ENCODE measurements at places on chromosomes 13 and 19.
A peak's percentile ranks its signal among the peaks of the same experiment; 100 is the strongest.

GRCh38 chr19:45117167-45117594, 24.2 kb downstream of the PPP1R37 start:
- no peak overlapping the region for H3K4me3 ChIP-seq
- no peak for DNase-seq
- no peak overlapping the region for H3K27ac ChIP-seq
- H3K27me3 ChIP-seq: peaks cover 10% of the 10 kb centered on the region
- peaks cover 16% of the 10 kb centered on the region for H3K4me1 ChIP-seq
- peaks cover 10% of the 10 kb centered on the region for H3K36me3 ChIP-seq

DNA sequence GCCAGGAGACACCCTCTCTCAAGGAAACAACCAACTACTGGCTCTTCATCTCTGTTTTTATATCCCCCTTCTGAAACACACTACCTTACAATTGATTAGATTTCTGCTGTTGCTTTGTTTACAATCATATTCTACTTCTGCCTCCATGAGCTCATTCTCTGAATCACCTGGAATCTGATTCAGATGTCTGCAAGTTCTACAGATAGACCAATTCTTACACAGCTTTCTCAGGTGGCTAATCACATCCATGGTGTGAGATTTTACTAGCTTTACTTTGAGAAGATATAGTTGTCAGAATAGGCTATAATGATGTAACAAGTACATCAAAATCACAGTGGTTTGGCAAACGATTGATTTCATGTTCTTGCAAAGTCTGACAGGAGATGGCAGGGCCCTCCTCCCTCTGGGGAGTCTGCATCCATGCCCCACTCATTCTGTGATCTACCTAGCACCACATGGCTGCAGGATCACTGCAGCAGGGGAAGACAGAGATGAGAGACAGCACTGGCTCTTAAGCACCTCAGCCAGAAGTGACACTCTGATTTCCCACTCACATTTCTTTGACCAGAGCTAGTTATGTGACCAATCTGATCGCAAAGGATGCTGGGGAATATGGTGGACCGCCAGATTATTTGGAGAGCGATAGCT, 243.7 kb downstream of the FOXO1 start:
- H3K27ac ChIP-seq: no peak overlapping the region
- H3K4me3 ChIP-seq: no peak overlapping the region
- H3K36me3 ChIP-seq: no peaks in the 10 kb centered on the region
- DNase-seq: no peak

GRCh38 chr13:101205408-101205807, 210.9 kb downstream of the NALCN start:
- H3K27me3 ChIP-seq: no peaks in the 10 kb centered on the region
- no peak for DNase-seq
- H3K27ac ChIP-seq: no peak overlapping the region
- no peaks in the 10 kb centered on the region for H3K36me3 ChIP-seq
- H3K4me1 ChIP-seq: no peaks in the 10 kb centered on the region
- H3K4me3 ChIP-seq: no peak overlapping the region

- DNase-seq: no peak
- no peak overlapping the region for H3K4me3 ChIP-seq
- H3K4me1 ChIP-seq: peaks cover 19% of the 10 kb centered on the region
- H3K27me3 ChIP-seq: no peaks in the 10 kb centered on the region
Observed at GRCh38 chr13:73828811-73829210, 305.4 kb downstream of the KLF12 start.

DNA sequence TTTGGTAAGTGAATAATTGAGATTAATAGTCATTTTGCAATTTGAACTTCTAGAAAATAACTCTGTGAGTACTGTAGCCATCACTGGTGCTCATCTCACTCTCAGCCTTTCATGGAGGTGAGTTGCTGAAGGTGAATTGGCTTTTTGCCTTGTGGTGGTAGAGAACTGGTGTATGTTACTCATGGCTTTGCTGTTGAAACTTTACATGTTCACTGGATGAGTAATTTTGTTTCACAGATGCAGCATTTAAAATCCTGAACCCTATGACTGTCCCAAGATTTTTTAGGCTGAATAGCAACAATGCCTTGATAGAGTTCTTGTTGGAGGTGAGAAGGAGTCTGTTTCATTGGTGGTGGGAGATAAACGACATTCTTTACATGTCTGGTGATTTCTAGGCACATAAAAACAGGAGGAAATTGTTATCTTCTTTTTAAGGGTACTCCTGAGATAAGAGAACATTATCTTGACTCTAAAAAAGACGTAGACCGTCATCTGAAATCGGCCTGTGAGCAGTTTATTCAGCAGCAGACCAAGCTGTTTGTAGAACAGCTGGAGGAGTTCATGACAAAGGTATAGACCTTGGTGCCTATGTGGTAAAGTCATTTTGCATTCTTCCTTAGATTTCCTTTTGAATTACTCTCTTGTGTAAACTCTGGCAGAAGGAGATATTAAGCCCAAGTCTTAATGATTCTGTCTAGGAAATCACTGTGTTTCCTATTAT, 53.9 kb downstream of the COG3 start:
- no peak overlapping the region for H3K4me3 ChIP-seq
- no peaks in the 10 kb centered on the region for H3K27me3 ChIP-seq
- no peak for DNase-seq
- no peak overlapping the region for H3K27ac ChIP-seq

- peak; percentile 77 for DNase-seq
- H3K4me3 ChIP-seq: peak overlapping the region; percentile 51
- peaks cover 6% of the 10 kb centered on the region for H3K4me1 ChIP-seq
- no peak overlapping the region for H3K27ac ChIP-seq
- H3K27me3 ChIP-seq: peaks cover 11% of the 10 kb centered on the region
- peaks cover 6% of the 10 kb centered on the region for H3K36me3 ChIP-seq
Observed at GRCh38 chr19:12884926-12885748, 1.9 kb downstream of the KLF1 start.

DNA sequence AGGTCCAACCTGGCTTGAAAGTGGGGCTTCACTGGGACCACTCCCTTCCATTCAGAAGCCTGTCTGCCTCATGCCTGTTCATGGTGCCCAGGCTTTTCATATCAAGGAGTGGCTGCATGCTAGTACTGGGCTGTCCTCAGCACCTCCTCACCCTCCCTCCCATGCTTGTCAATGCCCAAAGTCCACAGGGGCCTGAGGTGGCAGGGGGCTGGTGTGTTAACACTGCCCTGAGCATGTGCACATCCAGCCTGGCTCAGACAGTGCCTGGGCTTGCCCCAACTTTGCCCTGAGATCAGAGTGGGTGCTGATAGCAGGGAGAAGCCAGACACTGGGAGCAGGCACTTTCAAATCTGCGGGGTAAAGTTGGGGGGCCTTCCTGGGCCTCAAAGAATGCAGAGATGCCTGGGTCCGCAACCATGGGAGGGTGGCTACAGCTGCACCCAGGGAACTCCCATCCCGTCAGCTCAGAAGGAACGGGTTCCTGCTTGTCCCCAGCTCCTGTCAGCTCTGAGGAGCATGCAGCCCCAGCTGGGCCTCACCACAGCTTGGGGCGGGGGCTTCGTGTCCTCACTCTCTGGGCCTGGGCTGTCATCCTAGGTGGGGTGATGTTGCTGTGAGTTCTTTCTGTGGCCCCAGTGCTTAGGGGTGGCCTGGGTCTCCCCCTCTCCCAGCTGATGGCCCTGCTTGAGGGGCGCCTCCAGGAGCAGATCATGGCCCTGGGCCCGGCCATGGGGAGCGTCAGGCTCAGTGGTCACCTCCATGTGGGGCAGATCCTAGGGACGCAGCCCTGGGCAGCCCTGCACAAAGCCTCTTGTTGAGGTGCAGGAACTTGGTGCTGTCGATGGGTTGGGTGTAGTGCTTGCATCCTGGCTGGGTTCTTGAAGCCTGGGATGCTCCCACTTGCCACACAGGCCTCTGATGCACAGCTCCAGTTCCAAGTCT, 830.6 kb upstream of the SLITRK5 start:
- peaks cover 2% of the 10 kb centered on the region for H3K27me3 ChIP-seq
- DNase-seq: no peak
- peaks cover 13% of the 10 kb centered on the region for H3K36me3 ChIP-seq
- no peak overlapping the region for H3K27ac ChIP-seq

GRCh38 chr19:35641515-35642151, at the start of gene ETV2:
Gene ETV2 (plus strand): TSS chr19:35641745. CDS start chr19:35642461, 716 bp downstream.
- peak within 1 kb of the TSS; percentile 52 for H3K27ac ChIP-seq
- peaks cover 7% of the 10 kb centered on the region for H3K36me3 ChIP-seq
- H3K27me3 ChIP-seq: peaks cover 26% of the 10 kb centered on the region
- H3K4me1 ChIP-seq: peaks cover 17% of the 10 kb centered on the region
- H3K4me3 ChIP-seq: peak within 1 kb of the TSS; percentile 89
- peak; percentile 68 for DNase-seq

DNA sequence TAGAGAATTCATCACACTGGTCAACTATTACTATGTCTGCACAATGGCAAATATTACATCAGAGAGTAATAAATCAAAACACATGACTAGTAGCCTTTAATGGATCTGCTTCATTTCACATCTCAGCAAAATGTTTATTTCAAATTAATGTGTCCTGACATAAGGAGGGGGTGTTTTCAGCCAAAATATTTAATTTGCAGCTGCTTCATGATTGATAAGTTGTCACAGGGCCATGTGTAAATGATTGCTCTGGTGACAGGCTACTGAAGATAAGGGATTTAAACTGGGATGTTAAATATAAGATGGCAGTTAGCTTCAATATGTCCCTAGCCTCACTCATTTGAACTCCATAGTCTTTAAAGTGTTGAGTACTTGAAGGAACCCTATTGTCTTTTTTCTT, 303.3 kb downstream of the OXGR1 start:
- no peaks in the 10 kb centered on the region for H3K27me3 ChIP-seq
- H3K36me3 ChIP-seq: no peaks in the 10 kb centered on the region
- no peak overlapping the region for H3K4me3 ChIP-seq
- H3K27ac ChIP-seq: no peak overlapping the region

GRCh38 chr19:19742773-19743172, 9.9 kb upstream of the ZNF14 start:
- H3K4me1 ChIP-seq: no peaks in the 10 kb centered on the region
- H3K27ac ChIP-seq: no peak overlapping the region
- H3K27me3 ChIP-seq: peaks cover 7% of the 10 kb centered on the region
- DNase-seq: no peak
- no peaks in the 10 kb centered on the region for H3K36me3 ChIP-seq

DNA sequence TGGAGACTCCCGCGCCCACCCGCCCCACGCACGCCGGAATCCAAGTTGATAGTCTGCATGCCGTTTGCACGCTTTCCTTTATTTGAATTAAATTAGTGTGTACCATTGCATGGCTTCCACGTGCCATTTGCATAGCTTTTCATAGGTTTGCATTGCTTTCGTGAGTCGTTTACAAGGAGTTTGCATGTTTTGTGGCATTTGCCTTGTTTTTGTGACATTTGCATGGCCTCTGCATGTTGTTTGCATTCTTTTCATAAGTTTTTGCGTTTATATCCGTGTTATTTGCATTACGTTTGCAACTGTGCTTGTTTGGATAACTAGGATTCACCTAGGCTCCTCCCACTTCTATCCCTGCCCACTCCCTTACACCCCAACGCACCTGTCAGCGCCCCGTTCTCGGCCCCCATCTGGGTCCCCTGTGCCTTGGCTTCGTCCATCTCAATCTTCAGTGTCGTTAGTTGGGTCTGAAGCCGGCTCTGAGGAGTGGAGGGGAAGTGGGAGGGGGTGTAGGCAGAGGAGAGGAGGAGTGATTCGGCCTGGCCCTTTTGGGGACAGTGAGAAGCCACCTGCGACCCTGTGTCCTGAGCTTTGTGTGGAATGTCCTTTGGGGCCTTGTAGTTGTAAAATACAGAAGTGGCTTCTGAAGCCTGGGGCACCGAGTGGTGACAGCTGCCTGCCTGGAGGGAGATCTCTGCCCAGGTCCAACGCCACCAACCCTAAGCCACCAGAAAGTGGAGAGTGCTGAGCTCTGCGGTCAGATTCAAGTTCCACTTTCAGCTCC, 2.4 kb downstream of the CCDC194 start:
- no peak for DNase-seq
- H3K27me3 ChIP-seq: peaks cover 8% of the 10 kb centered on the region
- H3K4me1 ChIP-seq: peaks cover 11% of the 10 kb centered on the region
- no peak overlapping the region for H3K4me3 ChIP-seq

- peak overlapping the region; percentile 96 for H3K4me3 ChIP-seq
- peak overlapping the region; percentile 84 for H3K27ac ChIP-seq
- H3K27me3 ChIP-seq: peaks cover 8% of the 10 kb centered on the region
Observed at GRCh38 chr13:111114362-111115060, 599 bp upstream of the ARHGEF7 start.

DNA sequence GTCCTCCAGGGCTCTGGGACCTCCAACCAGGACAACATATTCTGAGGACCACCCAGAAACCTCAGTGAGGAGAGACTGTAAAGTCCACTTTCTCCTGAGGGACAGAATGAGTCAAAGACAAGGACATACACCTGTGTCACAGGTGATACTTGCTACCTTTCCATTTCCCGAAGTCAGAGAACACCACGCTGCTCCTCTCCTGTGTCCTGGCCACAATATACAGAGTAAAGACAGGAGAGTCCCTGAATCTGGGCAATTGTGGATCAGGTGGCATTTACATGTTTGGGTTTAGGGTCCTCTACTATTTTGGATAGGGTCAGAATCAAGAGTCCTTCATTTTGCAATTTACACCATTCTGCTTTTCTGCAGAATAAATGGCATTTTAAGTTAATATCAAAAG, 4.9 kb downstream of the MED26 start:
- no peak overlapping the region for H3K4me3 ChIP-seq
- peaks cover 32% of the 10 kb centered on the region for H3K4me1 ChIP-seq
- peaks cover 20% of the 10 kb centered on the region for H3K36me3 ChIP-seq
- H3K27me3 ChIP-seq: peaks cover 10% of the 10 kb centered on the region

- peaks cover 28% of the 10 kb centered on the region for H3K4me1 ChIP-seq
- H3K36me3 ChIP-seq: no peaks in the 10 kb centered on the region
- no peak for DNase-seq
Observed at GRCh38 chr13:99861771-99862170, 109.8 kb downstream of the ZIC5 start.

- H3K27me3 ChIP-seq: peaks cover 14% of the 10 kb centered on the region
- no peak for DNase-seq
- H3K36me3 ChIP-seq: peaks cover 38% of the 10 kb centered on the region
- no peaks in the 10 kb centered on the region for H3K4me1 ChIP-seq
- no peak overlapping the region for H3K27ac ChIP-seq
Observed at GRCh38 chr19:47755762-47756626, 10.6 kb downstream of the NOP53 start.

- DNase-seq: no peak
- peaks cover 3% of the 10 kb centered on the region for H3K4me1 ChIP-seq
- H3K4me3 ChIP-seq: no peak overlapping the region
- H3K27me3 ChIP-seq: peaks cover 2% of the 10 kb centered on the region
Observed at GRCh38 chr13:31945202-31945961, 86.2 kb upstream of the FRY start.

DNA sequence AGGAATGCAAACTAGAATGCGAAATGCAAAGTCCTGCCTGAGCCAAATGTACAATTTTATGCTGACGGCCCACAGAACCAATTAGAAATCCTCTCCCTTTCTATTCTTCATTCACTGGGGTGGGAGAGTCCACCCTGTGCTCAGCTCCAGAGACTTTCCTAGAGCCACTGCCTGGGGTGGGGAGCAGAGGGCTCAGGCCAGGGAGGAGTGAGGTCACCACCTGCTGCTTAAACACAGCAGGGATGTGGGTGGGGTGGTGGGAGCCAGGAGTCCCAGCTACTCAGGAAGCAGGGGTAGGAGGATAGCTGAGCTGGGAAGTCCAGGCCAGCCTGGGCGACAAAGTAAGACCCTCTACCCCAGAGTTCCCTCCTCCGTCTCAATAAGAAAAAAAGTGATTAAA, 26.9 kb upstream of the ZNF83 start:
- no peak overlapping the region for H3K27ac ChIP-seq
- no peaks in the 10 kb centered on the region for H3K4me1 ChIP-seq
- H3K27me3 ChIP-seq: no peaks in the 10 kb centered on the region

- no peak for DNase-seq
- H3K4me3 ChIP-seq: no peak overlapping the region
- no peaks in the 10 kb centered on the region for H3K36me3 ChIP-seq
- H3K4me1 ChIP-seq: no peaks in the 10 kb centered on the region
- peaks cover 4% of the 10 kb centered on the region for H3K27me3 ChIP-seq
Observed at GRCh38 chr19:39617745-39618144, 15.4 kb downstream of the LGALS13 start.

GRCh38 chr19:10532457-10532856, 11.2 kb upstream of the ATG4D start:
- H3K4me1 ChIP-seq: no peaks in the 10 kb centered on the region
- peaks cover 4% of the 10 kb centered on the region for H3K36me3 ChIP-seq
- H3K4me3 ChIP-seq: no peak overlapping the region

Measured in endothelial cell (in vitro differentiated cells).